CD14-positive monocyte (primary cell): ENCODE measurements at places on chromosomes 5 and 9.
A peak's percentile ranks its signal among the peaks of the same experiment; 100 is the strongest.

DNA sequence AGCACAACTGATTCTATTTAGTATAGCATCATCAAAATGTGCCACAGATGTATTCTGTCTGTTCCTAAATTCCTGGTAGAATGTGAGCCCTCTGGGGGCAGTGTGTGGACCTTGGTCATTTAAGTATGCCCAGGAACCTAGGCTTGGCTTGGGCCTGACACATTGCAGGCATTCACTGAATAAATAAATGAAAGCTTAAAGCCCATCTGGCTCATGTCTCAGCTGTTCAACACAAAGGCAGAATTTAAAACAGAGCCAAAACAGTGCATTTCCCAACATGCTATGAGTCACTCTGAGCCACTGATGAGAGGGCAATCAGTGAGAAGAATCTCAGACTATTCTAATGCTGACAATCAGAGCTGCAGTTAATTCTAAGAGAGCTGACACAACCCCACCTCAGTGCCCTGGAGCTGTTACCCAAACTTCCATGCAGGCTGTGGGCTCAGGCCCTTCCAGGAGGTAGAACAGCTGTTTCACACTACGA is 8.1 kb downstream of the FAM193B start:
- DNase-seq: peak; percentile 82

GRCh38 chr9:72200452-72200851 is 51.2 kb downstream of the GDA start:
- DNase-seq: no peak

GRCh38 chr5:115514220-115514619 is 30.4 kb downstream of the FEM1C start:
- no peak for DNase-seq

- DNase-seq: no peak
Measured at GRCh38 chr5:16140417-16140816, 39.2 kb downstream of the MARCHF11 start.

DNA sequence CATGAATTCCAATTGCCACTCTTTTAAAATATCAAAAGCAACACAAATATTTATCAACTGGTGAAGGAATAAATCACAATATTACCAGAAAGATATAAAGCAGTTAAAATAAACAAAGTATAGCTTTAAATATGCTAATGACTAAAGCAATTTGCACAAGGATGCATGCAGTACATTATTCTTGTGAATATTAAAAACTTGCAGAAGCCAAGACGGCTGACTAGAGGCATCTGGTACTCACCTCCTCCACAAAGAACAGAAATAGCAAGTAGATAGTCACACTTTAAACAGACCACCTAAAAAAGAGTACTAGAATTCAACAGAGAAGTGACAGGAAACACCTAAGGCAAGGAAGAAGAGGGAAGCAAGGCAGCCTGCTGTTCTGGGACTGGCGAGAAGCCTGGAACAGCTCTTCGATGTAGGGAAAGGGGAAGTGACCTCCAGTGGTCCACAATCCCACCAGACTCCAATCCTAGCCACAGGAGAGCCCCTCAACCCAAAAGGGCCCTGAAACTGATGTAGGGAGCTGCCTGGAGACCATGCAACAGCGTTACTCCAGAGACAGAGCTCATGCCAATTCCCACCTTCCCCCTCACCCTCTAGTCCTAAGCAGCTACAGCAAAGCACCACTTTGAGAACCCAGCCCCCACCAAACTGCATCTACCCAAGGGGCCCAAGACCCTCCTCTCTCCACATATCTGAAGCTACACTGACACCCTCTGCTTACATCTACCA is 86.3 kb downstream of the LPAR1 start:
- no peak for DNase-seq

GRCh38 chr5:179794575-179794974 is 789 bp downstream of the LTC4S start:
- no peak for DNase-seq

GRCh38 chr5:78693339-78693738 is 44.8 kb upstream of the LHFPL2 start:
- DNase-seq: no peak

GRCh38 chr9:91900055-91900796 is 49.8 kb downstream of the ROR2 start:
- no peak for DNase-seq

GRCh38 chr5:31854181-31855133 is 215.5 kb downstream of the PDZD2 start:
- no peak for DNase-seq

DNA sequence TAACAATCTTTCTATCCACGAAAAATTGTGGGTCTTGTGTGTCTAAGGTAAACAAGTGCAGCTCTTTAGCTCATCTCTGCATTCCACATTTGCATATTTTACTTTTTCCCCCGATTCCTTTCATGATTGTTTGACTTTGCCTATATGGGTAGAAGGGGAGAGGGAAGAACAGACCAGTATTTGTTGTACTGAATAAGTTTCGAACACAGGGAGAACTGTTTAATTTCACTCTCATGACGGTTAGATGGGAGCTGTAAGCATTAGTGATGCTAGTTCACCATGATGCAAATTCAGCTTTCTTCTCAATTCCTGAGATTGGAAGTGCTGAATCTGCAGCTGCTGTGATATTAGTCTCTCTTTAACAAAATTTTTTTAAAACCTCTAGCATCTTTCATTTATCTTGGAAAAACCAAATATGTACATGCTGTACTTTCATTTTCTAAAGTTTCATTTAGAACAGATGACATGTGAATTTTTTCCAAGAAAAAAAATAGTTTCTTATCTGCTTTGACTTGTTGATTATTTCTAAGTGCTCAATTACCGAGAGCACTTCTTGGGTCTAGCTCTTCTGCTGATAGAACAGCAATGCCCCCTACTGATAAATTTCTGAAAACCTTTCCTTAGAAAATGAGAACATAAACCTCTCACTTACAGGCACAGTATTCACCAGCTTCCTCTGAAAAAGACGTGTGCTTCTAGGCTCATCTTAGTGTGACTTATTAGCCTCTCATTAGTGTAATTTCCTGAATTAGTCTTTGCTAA is 149.5 kb downstream of the BAAT start:
- no peak for DNase-seq

- no peak for DNase-seq
Measured at GRCh38 chr5:33793836-33794549, 97.8 kb downstream of the ADAMTS12 start.

DNA sequence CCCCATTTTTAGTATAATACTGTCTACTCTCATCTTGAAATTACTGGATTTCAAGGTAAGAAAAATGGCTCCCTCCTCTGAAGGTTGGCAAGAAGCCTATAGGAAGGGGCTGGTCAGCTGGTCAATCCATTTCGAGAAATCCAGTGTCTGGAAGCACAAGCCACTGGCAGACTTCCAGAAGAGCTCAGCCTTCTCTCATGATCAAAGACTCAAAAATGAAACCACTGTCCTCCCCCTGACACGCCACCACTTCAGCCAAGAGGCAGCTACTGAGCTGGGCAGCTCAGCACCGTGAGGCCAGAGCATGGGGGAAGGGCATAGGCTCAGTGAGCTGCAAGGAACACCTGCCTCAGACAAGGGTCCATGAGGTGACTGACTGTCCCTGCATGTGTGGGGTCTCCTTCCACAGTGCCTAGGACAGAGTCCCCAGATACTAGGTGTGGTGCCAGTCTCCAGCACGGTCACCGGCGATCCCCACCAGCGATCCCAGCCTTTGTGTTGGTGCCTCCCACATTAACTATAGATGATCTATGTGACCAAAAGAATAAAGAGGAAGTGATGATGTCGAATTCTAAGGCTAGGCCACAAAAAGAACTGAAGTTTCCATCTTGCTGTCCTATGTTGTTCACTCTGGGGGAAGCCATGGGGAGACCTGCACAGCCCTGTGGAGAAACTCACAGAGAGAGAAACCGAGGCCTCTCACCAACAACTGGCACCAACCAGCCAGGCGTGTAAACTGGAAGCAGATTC is 100.1 kb upstream of the LRRTM2 start:
- no peak for DNase-seq

DNA sequence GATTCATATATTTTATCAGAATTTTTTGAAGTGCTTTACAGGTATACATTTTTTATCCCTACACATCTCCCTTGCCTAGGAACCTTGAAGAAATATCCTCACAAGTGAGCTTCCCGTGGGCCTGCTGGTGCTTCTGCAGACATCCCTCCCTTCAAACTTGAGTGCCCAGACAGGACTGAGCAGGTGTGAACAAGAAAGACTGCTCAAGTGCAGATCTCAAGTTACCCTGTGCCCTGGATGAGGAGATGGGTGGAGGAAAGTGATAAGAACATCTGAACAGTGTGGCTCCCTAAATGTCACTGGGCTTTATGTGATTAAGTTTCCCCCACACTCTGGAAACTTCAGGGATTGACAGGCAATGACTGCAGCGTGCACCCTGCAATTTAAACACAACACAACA is 209.8 kb downstream of the TLE1 start:
- DNase-seq: no peak

DNA sequence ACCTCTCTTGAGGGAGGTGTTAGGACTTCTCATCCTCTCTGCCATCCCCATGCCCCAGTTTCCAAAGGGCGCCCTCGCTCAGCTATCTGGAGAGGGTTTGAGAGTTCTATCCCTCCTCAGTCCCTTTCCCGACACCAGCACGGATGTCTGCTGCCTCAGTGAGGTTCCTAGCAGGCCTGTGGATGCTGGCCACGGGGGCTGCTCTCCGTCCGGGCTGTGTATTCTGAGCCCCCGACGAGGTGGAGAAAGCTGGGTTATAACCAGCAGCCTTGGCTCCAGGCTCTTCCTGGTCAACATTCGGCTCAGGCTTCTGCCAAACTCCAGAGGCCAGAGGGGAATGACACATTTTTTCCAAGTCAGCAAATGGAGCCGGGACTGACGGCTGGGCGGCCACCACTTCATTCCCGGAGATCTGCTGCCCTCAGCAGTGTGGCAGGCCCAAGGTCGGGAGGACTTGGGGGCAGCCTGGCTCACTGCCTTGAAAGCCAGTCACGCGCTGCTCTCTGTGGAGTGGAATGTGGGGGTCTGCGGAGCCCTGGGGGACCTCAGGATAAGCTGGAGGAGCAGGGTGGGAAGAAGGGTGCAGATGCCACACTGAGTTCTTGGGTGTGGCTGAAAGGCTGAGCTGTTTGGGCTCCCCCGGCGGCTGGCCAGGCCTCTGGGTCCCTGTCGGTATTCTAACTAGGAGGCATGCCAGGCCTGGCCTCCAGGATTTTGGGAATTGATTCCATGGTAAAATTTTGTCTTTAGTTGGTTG is 27.4 kb downstream of the PTPA start:
- no peak for DNase-seq
